Cardiac muscle cell (in vitro differentiated cells and primary cell): ENCODE measurements at places on chromosomes 7 and 10. TPM values are rescaled to one million over a fixed set of nuclear protein-coding genes. Genes with fewer than 3 reads are reported as not detected.

Gene HOXA4
- polyA plus RNA-seq, result 0.46 TPM in 1 of 2 replicates, not detected in the other

Gene ARHGAP21
- polyA plus RNA-seq, result 24.0 and 34.8 TPM in 2 replicates

Gene CYP17A1
- polyA plus RNA-seq, result not detected in 2 replicates

Gene LRRC72
- not detected in 2 replicates for polyA plus RNA-seq
